ENCODE measurements at places on chromosomes 3 and 15. TPM values are rescaled to one million over a fixed set of nuclear protein-coding genes. Genes with fewer than 3 reads are reported as not detected.

GRCh38 chr3:153462545-153462944 lies 300.5 kb downstream of the RAP2B start:
- no peak overlapping the region for H3K27ac ChIP-seq
- no peak for DNase-seq
- peaks cover 6% of the 10 kb centered on the region for H3K4me1 ChIP-seq
- H3K27me3 ChIP-seq, result no peaks in the 10 kb centered on the region
- H3K4me3 ChIP-seq, result no peak overlapping the region
- H3K36me3 ChIP-seq, result no peaks in the 10 kb centered on the region

GRCh38 chr3:162400697-162401096 lies 904.1 kb downstream of the OTOL1 start:
- no peaks in the 10 kb centered on the region for H3K4me1 ChIP-seq
- no peak overlapping the region for H3K4me3 ChIP-seq
- H3K27ac ChIP-seq, result no peak overlapping the region
- no peaks in the 10 kb centered on the region for H3K36me3 ChIP-seq

DNA sequence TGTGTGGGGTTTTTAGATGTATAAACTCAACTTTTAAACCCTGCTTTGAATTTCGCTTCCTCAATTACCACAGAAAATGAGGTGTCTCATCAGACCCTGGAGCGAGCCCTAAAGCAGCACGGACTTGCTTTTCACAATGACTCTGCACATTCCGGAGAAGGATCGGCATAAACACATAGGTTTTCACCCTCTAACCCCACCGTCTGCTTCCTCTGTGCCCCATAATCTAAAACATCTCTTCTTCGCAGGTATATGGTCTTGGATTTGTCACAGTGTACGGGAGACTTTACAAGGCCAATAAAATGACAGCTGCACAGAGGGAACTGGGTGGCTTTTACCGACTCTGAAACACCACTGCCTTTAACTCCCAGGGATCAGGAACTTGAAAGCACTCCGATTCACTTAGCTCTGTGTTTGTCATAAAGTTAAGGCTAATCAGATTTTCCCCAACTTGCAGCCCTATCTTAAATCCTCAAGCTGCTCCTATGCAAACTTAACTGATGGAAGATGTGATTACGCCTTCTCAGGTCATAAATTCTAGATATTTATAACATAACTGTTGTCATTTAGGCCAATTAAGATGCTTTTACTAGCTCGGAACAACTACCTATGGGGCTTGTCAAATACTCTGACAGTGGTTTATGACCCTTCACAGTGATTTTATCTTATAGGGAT lies 133.4 kb upstream of the WNT5A start:
- no peaks in the 10 kb centered on the region for H3K36me3 ChIP-seq
- H3K4me3 ChIP-seq, result no peak overlapping the region
- no peak for DNase-seq

DNA sequence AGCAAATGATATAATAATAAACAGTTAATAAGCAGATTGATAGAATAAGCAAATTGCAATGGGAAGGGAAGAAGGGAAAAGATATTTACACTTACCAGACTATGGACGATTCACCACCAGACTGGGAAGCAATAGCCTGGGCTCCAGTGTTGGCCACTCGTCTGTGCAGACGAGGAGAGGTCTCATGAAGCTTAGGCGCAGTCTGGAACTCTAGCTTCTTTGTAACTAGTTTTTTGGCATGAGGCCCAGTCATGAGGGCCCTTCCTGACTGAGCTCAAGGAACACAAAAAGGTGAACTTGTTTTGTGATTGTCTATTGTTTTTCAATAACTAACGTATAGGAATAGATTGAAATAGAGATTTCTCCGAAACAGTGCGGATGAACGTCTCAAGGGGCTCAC lies 63.3 kb upstream of the GATM start:
- H3K4me1 ChIP-seq, result no peaks in the 10 kb centered on the region
- H3K27me3 ChIP-seq, result peaks cover 6% of the 10 kb centered on the region
- H3K36me3 ChIP-seq, result no peaks in the 10 kb centered on the region

The LRRC34 gene
- 5.9 TPM for total RNA-seq

All from activated T-helper 2 cell treated with anti-CD3 and anti-CD28 coated beads, Interferon-gamma antibody, Interleukin-2, Interleukin-4, amounts not matched to agents 10 μg/mL and 5 μg/mL and 100 μg/mL, durations not matched to agents 14 hours and 24 hours and 36 hours (primary cell).